NCI-H460 (cell line): ENCODE measurements at places on chromosomes 12 and 14. TPM values are rescaled to one million over a fixed set of nuclear protein-coding genes. Genes with fewer than 3 reads are reported as not detected.

DNA sequence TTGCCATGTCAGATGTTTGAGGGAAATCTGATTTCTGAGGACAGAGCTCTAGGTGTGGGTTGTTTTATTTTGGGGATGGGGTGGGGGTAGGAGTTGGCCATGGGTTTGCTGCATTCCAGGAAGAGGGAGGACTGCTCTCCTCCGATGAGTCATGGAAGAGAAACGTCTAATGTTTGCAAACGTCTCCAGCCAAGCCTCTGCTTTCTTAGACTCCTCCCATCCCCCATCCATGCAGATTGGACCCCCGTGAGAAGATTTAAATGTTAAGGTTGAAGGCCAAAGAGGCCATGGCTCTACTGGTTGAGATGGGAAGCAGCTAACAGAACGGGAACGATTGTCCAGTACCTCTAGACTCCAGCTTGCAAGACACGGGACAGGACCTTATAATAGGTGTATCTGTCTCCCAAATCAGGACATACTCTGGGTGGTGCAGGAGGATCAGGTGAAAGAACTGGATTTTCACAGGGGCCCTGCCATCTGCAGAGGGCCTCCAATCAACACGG, 11.4 kb upstream of the ATP2A2 start:
- DNase-seq: no peak

GRCh38 chr12:96223411-96224218, 29.4 kb downstream of the ELK3 start:
- DNase-seq: no peak

DNA sequence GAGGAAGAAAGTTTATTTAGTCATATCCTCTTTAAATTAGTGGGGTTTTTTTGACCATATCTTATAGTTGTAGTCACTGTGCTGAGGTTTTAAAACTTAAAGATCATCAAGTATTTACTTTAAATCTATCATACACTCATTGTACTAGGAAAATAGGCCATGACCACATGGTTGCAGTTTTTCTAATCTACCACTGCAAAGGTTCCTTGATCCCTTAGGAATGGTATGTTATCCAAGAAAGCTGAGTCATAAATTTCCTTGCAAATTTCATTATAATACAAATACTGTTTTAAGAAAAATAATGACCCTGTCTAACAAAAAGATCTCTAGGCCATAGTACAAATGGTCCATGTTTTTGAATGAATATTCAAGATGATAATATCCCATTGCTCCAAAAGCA, 74.7 kb downstream of the DBX2 start:
- DNase-seq: no peak

DNA sequence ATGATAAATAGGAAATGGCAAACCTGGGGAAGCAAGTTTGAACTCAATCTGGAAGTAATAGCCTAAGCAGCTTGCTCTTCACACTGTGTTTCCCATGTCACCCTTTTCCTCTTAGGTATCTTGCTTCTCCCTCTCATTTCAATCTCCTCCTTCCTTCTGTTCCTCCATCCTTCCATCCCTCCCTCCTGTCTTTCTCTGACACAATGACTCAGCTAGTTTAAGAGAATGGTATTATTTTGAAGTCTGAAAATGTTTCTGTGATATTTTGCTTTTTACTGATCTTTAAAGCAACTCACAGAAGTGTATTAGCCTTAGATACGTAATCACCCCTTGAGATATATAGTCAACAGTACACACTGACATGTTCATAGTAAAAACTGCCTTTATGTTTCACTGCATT, 55.9 kb upstream of the FGD4 start:
- DNase-seq: no peak

Gene RTL1
- not detected in 2 replicates for total RNA-seq

GRCh38 chr14:71247106-71247505, 339.8 kb downstream of the PCNX1 start:
- no peak for DNase-seq

DNA sequence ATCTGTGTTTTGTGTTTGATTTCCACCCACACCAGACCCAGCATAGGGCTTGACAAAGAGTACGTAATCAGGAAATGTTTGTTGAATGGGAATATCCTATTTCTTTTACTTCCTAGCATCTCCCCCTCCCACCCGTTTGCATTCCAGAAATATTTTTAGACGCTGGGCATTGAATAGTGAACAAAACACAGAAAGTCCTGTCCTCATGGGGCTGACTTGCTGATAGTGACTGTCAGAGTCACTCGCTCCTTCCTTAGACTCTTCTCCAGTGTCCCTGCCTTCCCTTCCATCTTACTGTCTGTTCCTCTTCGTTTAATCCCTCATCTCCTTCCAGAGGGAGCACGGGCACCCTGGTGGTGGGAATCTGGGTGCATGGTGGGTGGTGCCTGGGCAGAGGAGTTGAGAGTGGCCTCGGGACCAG, 53.6 kb downstream of the SLC25A47 start:
- peak; percentile 54 for DNase-seq

- no peak for DNase-seq
Measured at GRCh38 chr12:16021676-16022075, 110.5 kb downstream of the DERA start.

DNA sequence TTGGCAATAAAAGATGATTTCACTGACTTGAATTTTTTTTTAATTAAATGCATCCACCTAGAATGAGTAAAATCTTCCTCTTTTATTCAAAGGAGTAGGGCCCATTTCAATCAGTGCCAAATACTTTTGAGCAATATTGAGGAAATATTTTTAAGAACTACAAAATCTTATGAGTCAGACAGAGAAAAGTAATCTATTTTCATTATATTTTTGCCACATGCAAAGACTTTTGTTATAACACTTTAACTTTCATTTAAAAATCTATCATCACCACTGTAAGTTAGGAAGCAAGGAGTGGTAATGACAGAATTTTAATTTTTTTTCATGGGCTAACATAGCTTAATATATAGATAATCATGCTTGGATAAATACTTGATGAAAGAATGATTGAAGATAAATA, 345.2 kb upstream of the KITLG start:
- DNase-seq: no peak

DNA sequence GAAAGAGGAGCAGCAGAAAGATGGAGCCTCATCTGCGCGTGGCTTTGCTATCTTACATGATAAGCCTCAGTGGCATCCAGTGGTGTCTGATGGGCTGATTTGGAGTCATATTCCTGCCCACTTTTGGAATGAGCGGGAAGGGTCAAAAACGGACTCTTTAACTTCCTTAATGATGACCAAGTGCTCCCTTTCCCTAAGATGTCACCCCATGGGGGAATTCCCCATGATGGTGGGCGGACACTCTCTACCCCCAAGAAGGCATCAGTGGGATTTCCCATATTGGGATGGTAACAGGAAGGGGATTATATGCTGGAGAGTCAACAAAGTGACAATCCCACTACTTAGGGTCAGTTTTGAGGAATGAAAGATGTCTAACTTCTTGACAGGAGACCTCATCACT, 110.9 kb downstream of the GPATCH2L start:
- no peak for DNase-seq

Gene VWF
- 0.02 and 0.06 TPM in 2 replicates for total RNA-seq

Gene ZBTB1
- 30.5 and 32.9 TPM in 2 replicates for total RNA-seq

DNA sequence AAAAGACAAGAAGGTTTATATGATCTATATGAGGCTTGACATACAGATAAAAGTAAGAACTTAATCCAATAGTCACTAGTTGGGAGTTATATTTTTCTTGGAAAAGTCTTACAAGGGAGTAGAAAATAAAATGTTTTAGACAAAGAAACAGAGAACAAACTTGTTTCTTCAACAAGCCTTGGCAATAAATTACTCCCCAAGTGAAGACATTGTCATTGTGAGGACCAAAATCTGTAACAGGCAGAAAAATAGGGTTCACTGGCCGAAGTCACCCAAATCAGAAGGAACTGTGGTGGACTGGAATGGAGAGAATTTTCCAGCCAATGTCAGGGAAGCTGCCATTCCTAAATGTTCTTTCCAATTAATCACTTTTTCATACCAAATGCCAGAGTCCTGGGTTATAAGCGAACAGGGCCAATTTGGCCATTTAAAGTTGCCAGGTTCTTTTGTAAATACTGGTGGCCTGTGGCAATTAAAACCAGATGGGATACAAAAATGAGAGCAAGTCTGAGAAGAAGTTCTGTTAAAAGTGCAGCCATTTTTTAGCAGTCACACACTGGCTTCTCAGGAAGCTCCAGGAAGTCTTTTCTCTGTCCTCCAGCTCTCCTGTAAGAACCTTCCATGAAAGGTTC, 117.3 kb upstream of the OVCH1 start:
- no peak for DNase-seq

DNA sequence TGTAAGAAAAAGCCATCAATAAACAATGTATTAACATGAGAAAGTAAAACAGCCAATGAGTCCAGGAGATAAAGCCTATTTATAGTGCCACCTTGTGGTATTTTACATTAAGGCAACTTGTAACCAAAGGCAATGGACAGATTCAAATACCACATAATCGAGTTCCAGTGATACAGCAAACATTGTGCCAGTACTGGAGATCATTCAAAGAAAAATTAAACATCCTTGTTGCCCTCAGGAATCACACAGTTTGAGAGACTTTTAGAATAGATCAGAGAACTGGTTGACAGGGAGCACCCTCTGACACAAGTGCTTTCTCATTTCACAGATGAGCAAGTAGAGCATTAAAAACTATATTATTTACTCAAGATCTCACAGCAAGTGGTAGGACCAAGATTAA, 98.1 kb downstream of the DDHD1 start:
- peak; percentile 50 for DNase-seq

- DNase-seq: no peak
Measured at GRCh38 chr14:101125719-101126651, 222.5 kb upstream of the RTL1 start.

DNA sequence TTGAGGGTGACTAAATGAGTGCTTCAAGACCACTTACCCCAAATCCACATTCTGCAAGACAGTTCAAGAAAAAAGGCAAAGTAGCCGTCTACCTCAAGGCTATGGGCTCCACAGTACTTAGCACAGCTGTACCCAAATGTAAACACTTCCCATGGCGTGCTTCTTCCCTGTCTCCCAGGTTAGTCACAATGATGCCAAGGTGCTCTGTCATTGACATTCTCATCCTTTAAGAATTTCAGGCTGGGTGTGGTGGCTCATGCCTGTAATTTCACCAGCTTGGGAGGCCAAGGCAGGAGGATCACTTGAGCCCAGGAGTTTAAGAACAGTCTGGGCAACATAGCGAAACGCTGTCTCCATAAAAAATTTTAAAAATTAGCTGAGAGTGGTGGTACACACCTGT, 51.2 kb upstream of the CERS5 start:
- no peak for DNase-seq

Gene KRT72
- not detected in 2 replicates for total RNA-seq

Gene RNASE7
- total RNA-seq: not detected in 2 replicates

Gene WNT1
- not detected in 2 replicates for total RNA-seq

DNA sequence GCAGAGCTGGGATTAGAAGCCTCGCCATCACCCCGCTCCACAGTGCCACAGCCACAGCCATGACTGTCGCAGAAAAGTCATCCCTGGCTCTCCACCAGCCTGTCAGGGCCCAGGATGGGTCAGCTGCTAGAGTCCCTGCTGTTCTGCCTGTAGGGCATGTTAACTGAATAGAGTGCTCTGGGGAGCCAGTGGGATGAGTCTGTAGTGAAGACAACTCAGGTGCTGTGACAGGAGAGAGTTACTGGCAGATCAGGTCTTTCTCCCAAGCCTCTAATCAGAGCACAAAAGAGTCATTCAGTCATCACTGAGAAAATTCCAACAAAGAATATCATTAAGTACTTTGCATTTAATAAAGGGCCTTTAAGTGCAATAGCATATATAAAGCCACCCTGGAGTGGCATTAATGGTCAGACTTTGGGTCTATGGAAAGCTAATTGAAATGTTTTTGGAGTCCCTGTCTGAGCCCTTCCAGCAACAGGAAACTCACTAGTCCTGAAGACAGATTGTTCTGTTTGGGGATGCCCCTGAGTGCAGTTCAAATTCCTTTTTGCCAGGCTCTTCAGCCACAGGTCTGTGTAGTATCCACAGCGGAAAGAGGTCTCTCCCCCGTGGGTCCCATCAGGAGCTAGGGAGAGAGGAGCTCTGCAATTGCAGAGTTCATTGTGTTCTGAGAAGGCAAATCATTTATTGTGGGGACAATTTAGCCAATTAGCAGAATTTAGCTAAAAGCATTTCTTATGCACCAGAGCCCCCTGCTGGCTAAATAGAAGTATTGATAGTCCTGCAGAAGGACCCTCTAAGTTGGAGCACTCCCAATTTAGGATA, 45.2 kb upstream of the C14orf132 start:
- DNase-seq: peak; percentile 41

- peak; percentile 36 for DNase-seq
Measured at GRCh38 chr12:123808167-123808566, 46.1 kb downstream of the DNAH10 start.

DNA sequence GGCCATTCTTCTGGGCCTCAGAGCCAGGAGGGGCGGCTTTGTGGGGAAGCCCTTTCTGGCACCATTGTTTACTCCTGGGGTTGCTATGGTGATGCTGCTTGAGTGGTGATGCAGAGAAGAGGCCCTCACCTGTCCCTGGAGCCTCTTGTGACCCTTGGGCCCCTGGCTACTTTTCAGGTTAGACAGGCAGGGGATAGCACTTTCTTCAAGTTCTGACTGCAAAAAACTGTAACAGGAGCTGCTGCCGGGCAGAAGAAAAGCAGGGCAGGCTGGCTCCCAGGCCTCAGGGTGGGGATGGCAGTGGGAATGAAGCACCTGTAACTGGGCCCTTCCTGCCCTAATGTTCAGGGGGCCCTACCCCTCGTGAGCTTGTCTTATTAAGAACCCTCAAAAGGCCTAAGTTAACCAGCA, at the start of gene TEX52:
Gene TEX52 (minus strand): TSS at position 19 of the 411 bp plus-strand sequence. CDS start 13 bp downstream, at position 6.
- DNase-seq: no peak

GRCh38 chr12:68939505-68939904, 6.5 kb upstream of the CPM start:
- DNase-seq: no peak

DNA sequence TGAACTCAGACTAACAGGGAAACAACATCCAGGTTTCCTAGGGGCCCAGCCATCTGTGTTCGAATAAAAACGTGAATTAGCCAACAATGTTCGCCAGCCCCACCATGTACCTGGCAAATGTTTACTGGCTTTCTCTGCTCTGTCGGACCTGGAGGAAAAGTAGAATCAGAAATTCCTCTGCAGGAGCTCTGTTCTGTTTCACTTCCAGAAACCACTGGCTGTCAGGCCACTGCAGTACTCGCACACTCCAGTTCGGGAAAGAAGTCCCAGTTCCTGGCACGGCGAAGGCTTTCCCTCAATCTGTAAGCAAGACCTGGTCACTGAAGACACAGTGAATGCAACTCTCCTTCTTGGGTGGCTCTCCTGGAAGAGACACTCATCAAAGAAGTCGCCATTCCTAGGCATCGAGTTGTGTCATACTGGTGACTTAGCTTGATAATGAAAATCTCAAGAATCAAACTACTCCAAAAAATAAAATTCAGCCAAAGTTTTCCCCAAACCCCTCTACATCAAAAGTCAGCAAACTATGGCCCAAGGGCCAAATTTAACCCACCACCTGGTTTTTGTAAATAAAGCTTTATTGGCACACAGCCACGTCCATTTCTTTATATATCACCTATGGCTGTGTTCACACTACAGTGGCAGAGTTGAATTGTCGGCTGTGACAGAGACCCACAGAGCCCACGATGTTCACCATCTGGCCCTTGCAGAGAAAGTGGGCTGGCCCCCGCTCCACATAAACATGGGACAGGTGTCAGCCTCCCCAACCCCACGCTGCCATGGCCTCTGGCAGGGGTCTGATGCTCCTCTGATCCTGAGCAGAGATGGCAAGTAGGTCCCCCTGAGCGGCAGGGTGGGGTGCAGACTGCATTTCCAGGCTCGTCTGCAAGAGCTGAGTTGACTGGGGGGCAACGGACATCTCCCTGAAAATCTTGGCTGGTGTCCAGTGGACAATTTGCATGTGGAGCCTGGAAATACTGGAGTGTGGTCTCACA, 189.2 kb upstream of the DIO3 start:
- DNase-seq: no peak
